ENCODE measurements at places on chromosomes 4 and X.
A peak's percentile ranks its signal among the peaks of the same experiment; 100 is the strongest.

- DNase-seq: no peak
Measured at GRCh38 chr4:175071123-175071522, 153.0 kb downstream of the ADAM29 start.

DNA sequence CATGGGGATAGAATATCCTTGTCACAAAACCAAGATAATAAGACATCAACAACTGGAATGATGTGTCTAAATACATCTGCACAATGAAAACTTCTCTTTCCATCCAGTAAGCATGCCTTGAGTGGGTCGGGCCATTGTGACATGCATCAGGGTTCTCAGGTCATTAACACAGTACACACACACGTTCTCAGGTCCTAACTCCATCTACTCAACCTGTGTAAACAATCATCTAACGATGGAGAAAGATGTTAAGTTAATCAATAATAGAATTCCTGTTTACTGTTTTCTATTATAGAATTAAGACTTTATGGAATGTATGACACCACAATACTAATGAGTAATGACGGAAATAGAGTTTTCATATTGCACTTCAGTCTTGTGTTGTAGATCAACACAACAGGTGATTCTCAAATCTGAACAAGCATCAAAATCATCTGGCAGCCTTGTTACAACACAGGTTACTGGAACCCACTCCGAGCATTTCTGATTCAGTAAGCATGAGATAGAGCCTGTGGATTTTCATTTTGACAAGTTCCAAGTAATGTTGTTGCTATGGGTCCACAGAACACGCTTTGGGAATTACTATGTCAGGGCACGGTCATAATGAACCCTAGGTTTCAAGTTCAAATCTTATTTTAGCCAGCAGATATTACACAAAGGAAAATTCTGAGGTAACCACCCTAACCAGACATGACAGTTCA is 315.8 kb upstream of the TEX13C start:
- DNase-seq: no peak

DNA sequence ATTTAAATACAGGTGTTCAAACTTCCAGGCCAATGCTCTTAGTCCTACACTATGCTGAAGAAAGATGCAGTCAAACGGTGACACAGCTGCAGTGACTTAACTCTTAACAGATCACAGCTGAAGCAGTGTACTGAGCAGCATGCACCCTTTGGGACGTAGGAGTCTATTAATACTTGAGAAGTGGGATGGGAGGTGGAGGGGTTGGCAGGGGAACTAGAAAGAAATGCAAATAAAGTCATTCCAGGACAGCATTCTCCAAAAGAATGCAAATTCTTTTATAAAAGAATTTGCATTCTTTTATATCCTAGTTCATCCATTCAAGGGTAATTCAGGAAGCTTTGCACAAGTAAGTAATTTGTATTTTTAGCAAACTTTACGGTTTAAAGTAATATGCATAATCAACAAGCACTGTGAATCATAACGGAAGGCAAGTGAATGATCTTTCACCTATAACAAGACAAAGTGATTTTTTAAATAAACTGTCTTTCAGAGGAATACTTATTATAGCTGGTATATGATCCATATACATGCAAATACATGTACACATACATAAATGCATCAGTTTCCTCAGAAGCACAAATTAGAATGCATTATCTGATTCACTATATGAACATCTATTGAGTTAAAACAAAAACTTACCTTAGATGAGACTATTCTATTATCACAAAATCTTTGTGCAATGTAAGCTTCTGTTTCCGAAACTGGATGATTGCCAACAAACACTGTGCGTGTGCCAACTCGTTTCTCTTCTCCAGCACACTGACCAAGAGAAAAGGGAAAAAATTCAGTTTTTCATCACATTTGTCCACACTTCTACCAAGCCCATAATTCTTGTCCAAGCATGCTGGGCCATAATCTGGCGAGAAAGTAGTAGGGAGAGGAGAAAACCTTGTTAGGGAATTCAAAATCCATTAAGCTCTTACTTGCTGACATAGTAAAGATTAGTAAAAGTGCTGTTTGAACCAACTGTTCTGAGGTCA is 106.5 kb downstream of the ATP11C start:
- peak; percentile 38 for DNase-seq

DNA sequence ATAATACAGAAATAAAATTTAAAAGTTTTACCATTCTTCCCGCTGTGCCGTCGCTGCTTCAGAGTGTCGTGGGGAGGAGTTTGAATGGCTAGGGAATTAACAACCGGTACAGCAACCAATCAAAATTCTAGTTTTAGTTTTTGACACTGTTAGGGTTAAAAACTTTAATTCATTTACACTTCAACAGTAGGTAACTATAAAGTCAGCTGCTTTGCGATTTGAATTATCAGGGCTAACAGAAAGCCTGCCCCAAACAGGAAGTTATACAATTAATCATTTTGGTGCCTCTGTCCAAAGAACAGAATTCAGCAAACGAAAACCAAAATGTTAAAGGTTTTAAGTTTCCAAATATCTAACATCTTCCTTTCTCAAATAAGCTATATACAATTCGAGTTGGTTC is 2.3 kb downstream of the HNRNPD start:
- DNase-seq: peak; percentile 18

GRCh38 chrX:152619897-152620296 is 17.8 kb upstream of the GABRQ start:
- no peak for DNase-seq

DNA sequence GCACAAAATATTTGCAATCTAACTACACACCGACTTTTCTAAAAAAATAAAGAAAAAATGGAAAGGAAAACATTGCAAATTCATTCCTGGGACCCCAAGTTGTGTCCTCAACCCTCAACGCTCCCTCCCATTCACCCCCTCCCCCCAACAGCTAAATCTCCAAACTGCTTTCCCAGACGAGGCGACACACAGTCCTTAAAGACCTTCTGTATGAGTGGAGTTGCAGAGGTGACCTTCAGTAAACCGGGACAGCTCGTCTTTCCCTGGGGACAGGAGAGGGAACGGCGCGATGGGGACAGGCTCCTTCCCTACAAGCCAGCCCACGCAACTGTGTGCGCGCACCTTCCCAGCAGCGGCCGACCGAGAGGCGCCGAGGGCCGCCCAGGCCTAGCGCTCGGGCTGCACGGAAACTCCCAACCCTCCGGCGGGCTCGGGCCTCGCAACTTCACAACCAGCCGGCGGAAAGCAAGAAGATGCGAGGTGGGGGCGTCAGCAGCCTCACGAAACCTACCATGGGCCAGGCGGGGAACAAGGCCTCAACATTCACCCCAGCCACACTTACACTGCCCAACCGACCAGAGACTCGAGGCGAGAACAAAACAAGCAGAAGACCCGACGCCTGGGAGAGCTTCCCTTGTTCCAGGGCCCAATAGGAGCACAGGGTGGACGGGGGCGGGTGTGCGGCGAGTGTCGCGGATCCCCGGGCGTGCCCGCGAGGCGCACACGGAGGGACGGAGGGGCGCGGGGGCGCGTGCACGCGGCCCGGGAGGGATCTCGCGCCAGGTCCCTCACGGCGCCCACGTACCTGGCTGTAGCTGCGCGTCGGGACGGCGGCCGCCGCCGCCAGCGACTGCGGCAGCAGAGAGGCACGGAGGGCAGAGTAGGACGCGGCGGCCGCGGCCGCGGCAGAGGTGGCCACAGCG is 763 bp downstream of the GRSF1 start:
- peak; percentile 64 for DNase-seq

DNA sequence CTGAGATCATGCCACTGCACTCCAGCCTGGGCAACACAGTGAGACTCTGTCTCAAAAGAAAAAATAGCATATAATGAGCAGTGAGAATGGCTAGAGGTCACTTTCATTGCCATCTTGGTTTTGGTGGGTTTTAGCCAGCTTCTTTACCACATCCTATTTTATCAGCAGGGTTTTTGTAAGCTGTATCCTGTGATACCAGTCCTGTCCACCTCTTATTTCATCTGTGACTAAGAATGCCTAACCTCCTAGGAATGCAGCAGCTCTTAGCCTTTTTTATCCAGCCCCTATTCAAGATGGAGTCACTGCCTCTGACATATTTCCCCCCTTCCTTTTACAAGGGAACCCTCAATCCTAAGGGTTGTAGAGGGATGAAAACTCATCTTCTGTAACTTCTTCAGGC is 26.1 kb upstream of the IGFBP7 start:
- no peak for DNase-seq

DNA sequence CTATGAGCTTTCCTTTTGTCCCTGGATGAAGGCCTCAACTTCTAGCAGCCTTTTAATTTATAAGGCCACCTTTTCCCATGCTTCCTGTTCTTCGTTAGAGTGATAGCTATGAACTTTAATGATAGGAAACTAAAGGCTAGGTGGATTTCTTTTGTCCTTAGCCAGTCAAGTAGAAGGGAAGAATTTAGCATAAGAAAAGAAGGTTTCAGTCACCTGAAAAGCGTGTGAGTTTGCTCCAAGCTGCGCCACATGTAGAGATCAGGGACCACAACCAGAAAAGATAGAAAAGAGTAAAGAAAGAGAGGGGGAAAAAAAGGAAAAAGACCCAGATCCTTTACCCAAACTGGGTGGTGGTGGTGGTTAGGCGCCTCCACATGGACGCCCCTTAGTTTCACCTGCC is 28.6 kb downstream of the LUZP4 start:
- no peak for DNase-seq

GRCh38 chrX:12378253-12378652 is 240.0 kb downstream of the FRMPD4 start:
- DNase-seq: no peak

- DNase-seq: no peak
Measured at GRCh38 chr4:73277201-73277600, 18.6 kb upstream of the ANKRD17 start.

GRCh38 chrX:38654302-38654701 is 93.0 kb downstream of the TSPAN7 start:
- peak; percentile 22 for DNase-seq

DNA sequence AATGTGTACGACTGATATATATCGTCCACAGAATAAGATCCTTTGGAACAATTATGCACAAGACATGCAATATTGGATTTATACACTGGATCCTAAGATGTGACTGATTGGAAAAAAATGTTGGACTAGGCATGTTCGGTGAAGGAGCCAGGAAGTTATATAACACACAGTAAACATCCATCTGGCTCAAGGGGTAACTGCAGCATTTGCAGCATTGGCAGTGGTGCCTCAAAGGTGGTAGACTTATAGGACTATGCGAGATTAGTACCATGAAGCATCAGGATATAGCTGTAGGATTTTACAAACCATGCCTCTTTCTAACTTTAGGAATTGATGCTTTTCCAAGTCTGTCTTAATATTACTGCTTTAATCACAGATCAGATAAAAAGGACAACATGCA is 34.3 kb downstream of the MSX1 start:
- no peak for DNase-seq

DNA sequence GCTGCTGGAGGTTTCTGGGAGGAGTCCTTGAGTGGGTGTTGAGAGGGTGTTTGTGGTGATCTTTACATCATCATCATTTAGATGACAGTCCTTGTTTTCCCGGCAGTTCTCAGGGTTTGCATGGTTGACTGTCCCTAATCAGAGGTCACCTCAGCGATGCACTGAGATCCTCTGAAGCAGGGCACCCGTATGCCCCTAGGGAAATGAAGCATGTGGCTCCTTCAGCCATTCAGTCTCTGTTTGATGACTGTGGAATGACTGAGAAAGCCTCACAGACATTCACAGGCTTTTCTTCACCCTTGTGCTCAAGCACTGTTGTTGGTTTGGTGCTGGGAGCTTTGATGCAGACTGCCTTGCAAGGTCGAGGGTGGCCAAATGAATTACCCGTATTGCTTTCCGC is 474.7 kb downstream of the SPRY1 start:
- no peak for DNase-seq

GRCh38 chr4:151743128-151743854 is 17.5 kb downstream of the GATB start:
- no peak for DNase-seq

DNA sequence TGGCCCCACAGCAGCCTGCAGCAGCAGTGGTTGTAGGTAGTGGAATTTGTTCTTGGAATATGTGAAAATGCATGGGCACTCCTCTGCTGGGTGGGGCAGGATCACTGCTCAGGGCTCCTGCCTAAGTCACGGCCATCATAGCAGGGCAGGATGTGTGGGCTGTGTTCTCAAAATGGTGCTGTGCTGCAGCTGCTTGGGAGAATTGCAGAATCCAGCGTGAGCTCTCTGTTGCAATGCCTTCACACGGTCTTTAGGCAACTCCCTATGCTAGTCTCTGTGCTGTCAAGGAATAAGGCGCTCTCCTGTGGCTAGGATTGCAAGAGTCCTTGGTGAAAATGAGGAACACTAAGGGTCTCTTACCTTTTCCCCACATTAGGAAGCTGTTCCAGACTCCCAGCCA is 42.9 kb downstream of the F8 start:
- no peak for DNase-seq

DNA sequence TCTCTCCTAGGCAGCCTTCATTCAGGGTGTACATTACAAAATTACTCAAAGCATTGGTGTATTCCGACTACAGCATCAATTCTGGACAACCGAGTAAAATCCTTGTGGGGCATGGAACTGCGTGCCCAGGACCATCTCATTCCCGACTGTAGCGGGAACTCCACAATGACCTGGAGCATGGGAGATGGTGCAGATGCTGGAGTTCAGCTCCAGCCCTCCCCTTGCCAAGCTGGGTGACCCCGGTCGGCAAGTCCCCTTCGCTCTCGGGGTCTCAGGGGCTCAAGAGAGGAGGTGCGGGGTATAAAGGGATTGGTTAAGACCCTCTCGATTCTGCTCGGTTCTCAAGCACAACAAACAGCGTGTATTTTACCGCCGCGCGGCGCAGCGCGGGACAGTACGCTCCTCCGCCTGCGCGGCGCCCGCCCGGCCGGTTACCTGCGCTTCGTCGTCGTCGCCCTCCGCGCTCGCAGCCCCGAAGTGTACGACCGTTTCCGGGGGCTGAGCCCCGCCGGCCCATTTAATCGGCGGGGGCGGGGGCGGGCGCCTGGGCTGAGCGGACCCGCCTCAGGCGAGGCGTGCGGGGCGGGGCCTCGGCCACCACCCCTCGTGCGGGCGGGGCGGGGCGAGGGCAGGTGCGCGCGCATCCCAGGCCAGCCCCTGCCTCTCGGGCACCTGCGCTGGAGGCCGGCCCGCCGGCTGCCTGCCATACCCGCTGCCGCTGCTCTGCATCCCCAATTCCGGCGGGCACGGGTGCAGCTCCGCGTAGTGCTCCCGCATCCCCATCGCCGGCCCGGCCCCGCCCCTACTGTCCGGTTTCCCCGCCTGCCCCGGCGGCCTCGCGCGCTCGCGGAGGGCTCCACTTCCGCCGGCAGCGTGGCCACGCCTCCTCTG is at the start of gene G6PD:
TSS of gene G6PD (minus strand) at position 493 of the 891 bp plus-strand sequence. CDS start 691 bp downstream, outside the sequence.
- DNase-seq: peak; percentile 58

- no peak for DNase-seq
Measured at GRCh38 chrX:122572461-122572860, 611.6 kb upstream of the GRIA3 start.

DNA sequence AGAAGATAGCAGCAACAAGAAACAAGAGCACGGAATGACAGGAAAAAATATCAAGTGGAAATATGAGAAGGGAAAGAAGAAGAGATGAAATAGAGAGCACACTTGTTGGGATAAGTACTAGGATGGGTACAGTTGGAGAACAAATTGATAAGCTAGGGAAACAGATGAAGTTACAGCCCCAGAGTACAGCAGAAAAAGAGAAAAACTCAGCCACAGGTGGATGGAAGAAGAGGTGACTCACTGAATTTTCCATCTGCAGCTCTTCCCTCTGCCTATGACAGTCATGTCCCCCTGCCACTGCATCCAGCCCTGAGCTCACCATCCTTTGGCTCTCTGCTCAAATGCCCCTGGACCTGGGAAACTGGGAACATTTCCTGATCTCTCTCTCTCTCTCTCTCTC is 209.0 kb downstream of the BCOR start:
- no peak for DNase-seq
